ENCODE measurements at places on chromosomes 6 and 20. TPM values are rescaled to one million over a fixed set of nuclear protein-coding genes. Genes with fewer than 3 reads are reported as not detected.

Gene PNLDC1
- not detected for total RNA-seq

Gene CRIP3
- total RNA-seq = not detected

DNA sequence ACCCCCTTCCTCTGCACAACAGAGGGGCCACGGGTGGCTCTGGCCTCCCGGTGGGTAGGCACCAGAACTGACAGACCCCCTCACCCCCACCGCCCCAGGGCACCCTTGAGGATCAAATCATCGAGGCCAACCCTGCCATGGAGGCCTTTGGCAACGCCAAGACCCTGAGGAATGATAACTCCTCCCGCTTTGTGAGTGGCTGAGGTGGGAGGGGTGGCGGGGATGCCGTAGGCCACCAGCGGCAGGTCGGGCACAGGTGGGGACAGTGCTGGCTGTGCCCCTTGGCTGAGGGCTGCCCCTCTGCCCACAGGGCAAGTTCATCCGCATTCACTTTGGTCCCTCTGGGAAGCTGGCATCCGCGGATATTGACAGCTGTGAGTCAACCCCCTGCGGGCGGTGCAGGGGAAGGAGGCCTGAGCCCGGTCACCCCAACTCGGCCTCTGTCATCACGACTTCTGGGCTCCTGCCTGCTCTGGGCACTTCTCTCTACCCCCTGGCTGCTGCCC lies 29.1 kb downstream of the MYH7B start:
- no peak overlapping the region for H3K4me3 ChIP-seq
- H3K4me1 ChIP-seq = peaks cover 8% of the 10 kb centered on the region

DNA sequence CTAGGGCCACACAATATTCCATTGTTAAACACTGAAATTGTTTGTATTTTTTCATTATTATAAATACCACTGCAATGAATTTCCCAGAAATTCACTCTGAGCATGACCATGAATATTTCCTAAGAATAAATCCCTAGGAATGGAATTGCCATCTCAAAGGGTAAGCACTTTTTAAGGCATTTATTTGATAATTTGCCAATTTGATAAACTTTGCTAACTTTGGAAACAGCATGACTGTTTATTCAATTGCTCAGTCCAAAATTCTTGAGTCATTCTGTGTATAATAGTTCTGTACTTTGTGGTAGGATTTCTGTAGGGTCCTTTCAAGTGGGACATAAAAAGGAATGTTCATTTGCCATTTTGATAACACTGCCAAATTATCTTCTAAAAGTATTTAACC lies 44.2 kb upstream of the TOX2 start:
- H3K27me3 ChIP-seq = no peaks in the 10 kb centered on the region
- H3K4me3 ChIP-seq = no peak overlapping the region
- no peaks in the 10 kb centered on the region for H3K36me3 ChIP-seq
- no peak overlapping the region for H3K27ac ChIP-seq
- no peak for DNase-seq

DNA sequence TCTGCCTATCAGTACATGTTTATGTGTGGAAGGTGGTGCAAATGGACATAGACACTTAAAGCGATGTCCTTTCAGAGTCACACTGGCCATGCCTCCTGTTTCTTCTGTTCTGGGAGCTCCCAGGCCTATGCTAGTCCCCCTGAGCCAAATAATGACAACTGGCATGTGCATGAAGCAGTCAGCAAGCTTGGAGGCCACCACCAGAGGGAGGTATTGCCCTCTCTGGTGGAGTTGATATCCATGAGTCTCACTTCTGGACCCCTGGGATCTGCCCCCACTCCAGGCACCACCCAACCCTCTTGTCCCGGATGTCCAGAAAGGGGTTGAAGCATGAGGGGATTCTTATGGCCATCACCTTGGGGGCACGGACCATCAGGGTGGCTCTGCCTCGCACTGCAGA lies 172.2 kb downstream of the AIG1 start:
- no peak overlapping the region for H3K4me3 ChIP-seq
- H3K4me1 ChIP-seq = no peaks in the 10 kb centered on the region
- H3K27me3 ChIP-seq = no peaks in the 10 kb centered on the region
- H3K27ac ChIP-seq = no peak overlapping the region

GRCh38 chr6:34130862-34131261 lies 15.0 kb downstream of the GRM4 start:
- no peak overlapping the region for H3K4me3 ChIP-seq
- DNase-seq = no peak
- H3K4me1 ChIP-seq = no peaks in the 10 kb centered on the region
- no peaks in the 10 kb centered on the region for H3K27me3 ChIP-seq
- no peaks in the 10 kb centered on the region for H3K36me3 ChIP-seq

- H3K27ac ChIP-seq = no peak overlapping the region
- no peak overlapping the region for H3K4me3 ChIP-seq
- no peaks in the 10 kb centered on the region for H3K27me3 ChIP-seq
- no peaks in the 10 kb centered on the region for H3K4me1 ChIP-seq
- peaks cover 7% of the 10 kb centered on the region for H3K36me3 ChIP-seq
Measured at GRCh38 chr6:88609983-88610382, 353.4 kb downstream of the RNGTT start.

GRCh38 chr6:3403238-3404173 lies 53.3 kb downstream of the SLC22A23 start:
- H3K4me3 ChIP-seq = no peak overlapping the region
- H3K27me3 ChIP-seq = no peaks in the 10 kb centered on the region
- peaks cover 55% of the 10 kb centered on the region for H3K4me1 ChIP-seq

GRCh38 chr6:165059032-165059431 lies 250.4 kb downstream of the C6orf118 start:
- no peaks in the 10 kb centered on the region for H3K4me1 ChIP-seq
- DNase-seq = no peak
- H3K27me3 ChIP-seq = no peaks in the 10 kb centered on the region
- H3K4me3 ChIP-seq = no peak overlapping the region
- no peak overlapping the region for H3K27ac ChIP-seq

GRCh38 chr20:56427797-56428196 lies 15.7 kb downstream of the CASS4 start:
- no peaks in the 10 kb centered on the region for H3K27me3 ChIP-seq
- no peak for DNase-seq
- H3K4me3 ChIP-seq = no peak overlapping the region
